ENCODE measurements at places on chromosomes 2 and 18.

DNA sequence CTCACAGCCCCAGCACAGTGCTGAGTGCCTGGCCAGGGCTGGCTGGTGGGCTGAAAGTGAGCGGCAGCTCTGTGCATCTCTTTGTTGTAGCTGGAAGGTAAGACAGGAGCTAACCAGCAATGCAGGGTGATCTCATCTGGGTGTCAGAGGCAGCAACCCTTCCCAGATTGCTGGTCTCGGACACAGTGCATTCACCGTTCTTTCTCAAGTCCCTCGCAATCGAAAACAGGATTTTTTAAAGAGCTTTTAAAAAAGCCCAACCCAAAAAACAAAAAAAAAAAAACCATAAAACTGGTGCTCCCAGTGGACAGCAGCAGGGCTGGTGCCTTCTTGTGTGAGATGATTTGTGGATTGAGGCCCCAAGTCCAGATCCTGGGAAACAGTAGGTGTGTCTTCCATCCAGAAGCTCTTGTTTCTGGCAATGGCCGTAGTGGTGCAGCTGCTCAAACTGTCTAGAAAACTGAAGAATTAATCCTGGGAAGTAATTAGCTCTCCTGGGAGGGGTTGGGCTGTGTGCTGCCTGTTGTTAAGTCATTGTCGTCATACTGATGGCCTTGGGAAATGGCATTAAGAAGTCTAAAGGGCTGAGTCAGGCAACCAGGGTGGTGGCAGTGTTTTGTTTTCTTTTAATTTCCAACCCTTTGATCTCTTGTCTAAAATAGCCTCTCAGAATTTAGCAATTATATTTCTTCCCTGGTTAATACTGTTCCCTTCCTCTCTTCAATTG lies 156.7 kb downstream of the KLHL29 start:
- no peak for DNase-seq

GRCh38 chr2:227703280-227703732 lies 14.5 kb downstream of the SLC19A3 start:
- DNase-seq: no peak

DNA sequence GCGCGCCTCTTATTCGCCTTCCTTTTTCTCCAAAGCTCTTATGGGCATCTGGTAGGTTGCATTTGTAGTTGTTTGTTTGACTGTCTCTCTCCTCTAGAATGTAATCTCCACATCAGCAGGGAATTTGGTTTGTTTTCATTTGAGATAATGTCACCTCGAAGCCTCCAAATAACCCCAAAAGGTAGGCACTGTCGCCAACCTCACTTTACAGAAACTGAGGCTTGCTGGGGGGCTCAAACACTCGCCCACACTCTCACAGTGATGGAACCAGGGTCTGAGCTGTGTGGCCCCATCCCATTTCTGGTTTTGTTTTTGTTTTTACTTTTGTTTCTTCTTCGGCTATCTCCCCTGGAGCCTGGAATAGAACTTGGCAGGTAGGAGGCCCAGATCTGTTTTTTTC lies 172.2 kb upstream of the MYCN start:
- no peak for DNase-seq

DNA sequence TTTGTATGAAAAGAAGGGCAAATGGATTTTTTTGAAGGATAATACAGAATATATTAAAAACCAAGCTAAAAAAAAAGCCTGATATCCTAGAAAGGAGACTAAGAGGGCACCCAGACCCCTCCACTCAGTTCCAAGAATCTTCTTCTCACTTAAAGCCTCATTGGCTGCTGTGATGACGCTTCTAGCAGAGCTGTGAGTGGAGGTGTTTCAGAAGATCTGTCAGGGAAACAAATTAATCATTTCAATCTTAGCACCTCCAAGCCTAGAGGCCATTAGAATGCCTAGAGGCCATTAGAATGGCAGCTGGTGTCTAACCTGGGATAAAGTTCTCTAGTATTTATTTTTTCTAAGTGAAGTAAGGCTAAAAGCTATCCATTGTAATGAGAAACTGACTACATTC lies 164.2 kb upstream of the TMEM200C start:
- no peak for DNase-seq

GRCh38 chr2:238158509-238159070 lies at the start of gene ERFE:
Gene ERFE, plus strand, starts transcription at chr2:238158970. Its CDS starts 38 bp downstream, at chr2:238159008.
- DNase-seq: peak; percentile 21

- no peak for DNase-seq
These were observed 46.8 kb upstream of the SPOPL start for GRCh38 chr2:138454761-138455160.

DNA sequence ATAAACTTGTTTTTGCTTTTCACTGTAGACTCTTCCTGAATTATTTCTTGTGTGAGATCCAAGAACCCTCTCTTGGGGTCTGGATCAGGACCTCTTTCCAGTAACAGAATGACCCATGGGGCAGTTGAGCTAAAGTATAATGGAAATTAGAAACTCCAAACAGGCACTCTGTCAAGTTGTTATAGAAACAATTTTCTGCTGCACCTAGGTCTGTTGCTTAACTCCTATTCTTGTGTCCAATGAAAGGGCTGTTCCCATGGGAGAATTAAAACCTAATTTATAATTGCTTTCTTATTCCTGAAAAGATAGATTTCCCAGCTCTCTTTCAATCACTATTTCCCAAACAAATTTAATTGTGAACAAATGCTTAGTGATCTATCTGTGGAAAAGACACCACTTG lies 1341.3 kb upstream of the PIK3C3 start:
- DNase-seq: no peak

DNA sequence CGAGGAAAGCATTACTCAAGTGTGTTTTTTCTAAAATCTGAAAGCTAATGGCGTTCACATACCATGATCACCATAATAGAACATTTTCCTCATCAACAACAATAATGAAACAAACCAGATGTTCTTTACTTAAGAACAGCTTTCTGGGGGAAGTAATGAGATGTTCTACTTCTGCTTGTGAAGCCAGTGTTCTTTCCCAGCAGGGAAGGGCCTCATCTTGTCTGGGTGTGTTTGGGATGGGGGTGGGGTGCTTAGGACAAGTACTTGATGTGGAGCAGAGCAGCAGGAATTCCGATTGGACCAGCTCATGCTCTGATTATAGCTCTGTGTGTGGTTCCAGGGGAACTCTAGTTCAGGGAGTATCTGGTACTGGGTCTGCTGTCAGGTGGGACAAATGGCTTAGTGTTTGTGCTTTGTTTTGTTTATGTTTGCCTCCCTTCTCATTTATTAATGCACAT lies 163.0 kb upstream of the NOSTRIN start:
- no peak for DNase-seq

DNA sequence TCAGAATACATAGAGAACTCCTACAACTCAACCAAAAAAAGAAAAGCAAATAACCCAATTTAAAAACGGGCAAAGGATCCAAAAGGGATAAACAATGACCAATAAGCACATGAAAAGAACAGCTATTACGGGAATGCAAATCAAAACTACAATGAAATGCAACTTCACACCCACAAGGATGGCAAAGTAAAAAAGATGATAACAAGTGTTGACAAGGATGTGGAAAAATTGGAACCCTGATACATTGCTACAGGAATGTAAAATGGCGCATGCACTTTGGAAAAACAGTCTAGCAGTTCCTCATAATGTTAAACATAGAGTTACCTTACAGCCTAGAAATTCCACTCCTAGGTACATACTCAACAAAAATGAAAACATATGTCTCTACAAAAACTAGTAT lies 4.7 kb downstream of the EXOC6B start:
- DNase-seq: no peak

- DNase-seq: no peak
These were observed 51.1 kb downstream of the RBKS start for GRCh38 chr2:27839022-27839618.

DNA sequence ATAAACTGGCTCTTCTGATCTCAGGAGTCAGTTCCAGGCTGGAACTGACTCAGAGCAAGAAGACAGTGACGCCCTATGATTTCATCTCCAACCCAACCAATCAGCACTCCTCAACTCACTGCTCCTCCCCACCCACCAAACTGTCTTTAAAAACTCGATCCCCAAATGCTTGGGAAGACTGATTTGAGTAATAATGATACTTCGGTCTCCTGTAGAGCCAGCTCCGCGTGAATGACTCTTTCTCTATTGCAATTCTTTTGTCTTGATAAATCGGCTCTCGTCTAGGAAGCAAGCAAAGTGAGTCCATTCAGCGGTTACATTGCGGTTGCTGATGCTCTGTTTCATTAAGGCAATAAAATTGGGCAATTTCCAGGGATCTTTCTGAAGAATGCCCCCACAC lies 1025.3 kb upstream of the CNTNAP5 start:
- DNase-seq: no peak

GRCh38 chr2:216029416-216030129 lies 16.2 kb upstream of the MREG start:
- no peak for DNase-seq

DNA sequence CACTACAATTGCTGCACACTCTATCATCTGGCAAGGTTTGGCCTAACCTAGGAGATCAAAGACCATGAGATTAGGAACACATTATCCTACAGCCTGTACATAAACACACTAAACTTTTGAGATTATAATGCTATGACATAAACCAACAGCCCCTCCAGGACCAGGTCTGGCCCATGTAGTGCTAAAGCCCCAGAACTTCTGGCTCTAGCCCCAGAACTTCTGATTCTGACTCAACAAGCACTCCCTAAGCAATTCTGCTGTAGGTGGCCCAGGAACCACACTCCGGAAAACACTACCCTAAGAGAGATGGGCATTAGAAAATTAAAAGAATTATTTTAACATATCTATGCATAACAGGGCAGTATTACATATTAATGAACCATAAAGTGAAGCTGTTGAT lies 369.5 kb upstream of the LYPD1 start:
- no peak for DNase-seq

- DNase-seq: no peak
These were observed 1286.2 kb downstream of the SUCLG1 start for GRCh38 chr2:83172841-83173240.

DNA sequence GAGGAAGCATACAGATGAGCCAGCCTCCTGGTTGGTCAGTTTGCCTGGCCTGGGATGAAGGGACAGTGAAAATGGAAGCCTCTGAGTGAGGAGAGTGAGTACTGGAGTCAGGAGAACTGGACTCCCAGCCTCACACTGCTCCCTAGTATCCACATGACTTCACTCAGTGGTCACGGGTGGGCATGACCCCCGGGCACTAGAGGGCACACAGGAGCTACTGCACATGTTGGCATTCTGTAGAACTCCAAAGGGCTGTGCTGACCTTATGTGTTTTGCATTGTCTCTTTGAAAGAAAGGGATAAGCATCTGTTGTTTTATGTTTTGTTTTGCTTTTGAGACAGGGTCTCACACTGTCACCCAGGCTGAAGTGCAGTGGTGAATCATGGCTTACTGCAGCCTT lies 23.7 kb downstream of the NCAPH start:
- DNase-seq: peak; percentile 37
